ENCODE measurements at places on chromosomes 6 and 20.

DNA sequence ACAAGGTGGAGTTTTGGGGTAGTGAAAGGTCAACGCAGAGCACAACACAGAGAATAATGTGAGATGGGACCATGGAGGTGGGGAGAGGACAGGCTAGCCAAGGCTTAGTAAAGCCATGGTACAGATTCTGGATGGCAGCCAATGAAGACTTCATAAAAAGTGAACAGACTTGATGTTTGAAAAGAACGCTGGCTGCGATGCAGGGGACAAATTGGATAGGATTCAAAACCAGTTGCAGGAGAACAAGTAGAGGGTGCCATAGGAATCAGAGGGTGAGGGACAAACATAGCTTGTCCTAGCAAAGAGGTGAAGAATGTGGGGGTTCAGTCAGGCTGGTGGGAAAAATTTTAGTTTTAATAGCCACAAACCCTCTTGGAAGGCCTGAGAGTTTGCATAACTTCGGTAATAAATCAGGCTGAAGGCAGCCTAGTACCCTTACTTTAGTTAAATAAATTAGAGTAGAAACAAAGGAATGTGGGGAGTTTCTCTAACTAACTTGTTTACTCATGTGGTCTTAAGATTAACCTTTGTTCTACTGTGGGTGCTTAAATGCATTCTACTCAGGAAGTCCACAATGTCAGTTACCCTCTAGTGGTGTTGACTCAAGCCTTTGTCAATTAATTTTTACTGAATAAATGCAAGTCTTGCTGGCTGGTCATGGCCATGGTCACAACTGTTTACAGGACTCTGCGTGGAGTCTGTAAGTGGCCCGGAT, 216.4 kb downstream of the C6orf118 start:
- no peak for DNase-seq

DNA sequence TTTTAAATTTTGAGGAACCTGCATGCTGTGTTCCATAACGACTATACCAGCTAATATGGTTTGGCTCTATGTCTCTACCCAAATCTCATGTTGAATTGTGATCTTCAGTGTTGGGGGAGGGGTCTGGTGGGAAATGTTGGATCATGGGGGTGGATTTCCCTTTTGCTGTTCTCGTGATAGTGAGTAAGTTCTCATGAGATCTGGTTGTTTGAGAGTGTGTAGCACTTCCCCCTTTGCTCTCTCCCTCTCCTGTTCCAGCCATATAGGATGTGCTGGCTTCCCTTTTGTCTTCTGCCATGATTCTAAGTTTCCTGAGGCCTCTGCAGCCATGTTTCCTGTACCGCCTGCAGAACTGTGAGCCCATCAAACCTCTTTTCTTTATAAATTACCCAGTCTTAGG, 61.8 kb upstream of the NEDD9 start:
- DNase-seq, result no peak

GRCh38 chr6:81531869-81532561, 220.5 kb downstream of the TENT5A start:
- no peak for DNase-seq

GRCh38 chr6:90494067-90494780, 92.6 kb downstream of the MAP3K7 start:
- no peak for DNase-seq

DNA sequence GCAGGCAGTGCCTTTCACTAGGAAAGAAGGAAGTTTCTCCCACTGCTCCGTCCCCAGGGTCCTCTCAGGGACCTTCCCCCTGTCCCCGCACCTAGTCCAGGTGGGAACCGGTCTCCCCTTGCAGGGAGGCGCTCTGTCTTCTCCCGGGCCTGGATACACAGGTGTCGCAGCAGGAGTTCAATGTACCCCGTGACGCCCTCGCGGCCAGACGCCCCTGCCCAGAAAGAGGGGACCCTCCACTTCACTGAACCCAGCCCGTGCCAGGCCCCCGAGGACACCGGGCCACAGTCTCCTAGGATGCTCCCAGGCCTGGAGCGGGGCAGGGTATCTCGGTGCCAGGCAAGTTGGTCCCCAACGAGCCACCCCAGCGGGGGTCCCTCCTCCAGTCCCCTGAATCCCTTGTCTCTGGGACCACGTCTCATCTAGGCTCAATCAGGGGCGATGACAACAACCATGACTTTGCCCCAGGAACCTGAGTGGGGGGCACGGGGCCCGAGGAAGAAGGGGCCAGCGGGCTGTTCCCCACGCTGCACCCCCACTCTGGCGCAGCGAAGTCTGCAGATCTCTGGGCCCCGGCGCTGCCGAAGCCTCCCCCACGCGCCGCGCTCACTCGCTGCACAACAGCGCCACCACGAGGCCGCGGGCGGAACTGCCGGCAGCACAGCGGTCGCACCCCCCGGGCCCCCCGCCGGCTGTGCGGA, 103.0 kb downstream of the EDN3 start:
- peak; percentile 41 for DNase-seq

DNA sequence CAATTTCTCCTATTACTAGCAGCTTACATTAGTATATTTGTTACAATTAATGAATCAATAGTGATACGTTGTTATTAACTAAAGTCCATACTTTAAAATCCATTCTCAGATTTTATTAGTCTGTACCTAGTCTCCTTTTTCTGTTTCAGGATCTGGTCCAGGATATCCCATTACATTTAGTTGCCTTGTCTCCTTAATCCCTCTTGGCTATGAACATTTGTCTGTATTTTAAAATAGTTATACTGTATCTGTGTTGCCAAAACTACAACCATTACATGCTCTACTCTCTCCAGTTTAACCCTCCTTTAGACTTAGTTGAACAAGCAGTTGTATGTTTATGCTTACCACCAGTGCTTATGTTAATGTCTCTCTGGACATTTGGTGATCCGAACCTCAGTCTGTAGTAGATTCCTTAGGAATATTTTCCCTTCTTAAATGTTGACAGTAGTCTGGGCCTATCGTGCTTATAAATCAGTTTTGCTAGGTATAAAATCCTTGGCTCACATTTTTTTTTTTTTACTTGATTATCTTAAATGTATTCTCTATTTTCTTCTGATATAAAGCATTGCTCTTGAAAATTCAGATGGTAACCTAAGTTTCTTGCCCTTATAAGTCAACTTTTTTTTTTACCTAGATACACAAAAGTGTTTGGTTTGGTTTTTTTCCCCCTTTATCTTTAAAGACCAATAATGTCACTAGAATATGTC, 12.2 kb downstream of the ALDH5A1 start:
- DNase-seq, result no peak

DNA sequence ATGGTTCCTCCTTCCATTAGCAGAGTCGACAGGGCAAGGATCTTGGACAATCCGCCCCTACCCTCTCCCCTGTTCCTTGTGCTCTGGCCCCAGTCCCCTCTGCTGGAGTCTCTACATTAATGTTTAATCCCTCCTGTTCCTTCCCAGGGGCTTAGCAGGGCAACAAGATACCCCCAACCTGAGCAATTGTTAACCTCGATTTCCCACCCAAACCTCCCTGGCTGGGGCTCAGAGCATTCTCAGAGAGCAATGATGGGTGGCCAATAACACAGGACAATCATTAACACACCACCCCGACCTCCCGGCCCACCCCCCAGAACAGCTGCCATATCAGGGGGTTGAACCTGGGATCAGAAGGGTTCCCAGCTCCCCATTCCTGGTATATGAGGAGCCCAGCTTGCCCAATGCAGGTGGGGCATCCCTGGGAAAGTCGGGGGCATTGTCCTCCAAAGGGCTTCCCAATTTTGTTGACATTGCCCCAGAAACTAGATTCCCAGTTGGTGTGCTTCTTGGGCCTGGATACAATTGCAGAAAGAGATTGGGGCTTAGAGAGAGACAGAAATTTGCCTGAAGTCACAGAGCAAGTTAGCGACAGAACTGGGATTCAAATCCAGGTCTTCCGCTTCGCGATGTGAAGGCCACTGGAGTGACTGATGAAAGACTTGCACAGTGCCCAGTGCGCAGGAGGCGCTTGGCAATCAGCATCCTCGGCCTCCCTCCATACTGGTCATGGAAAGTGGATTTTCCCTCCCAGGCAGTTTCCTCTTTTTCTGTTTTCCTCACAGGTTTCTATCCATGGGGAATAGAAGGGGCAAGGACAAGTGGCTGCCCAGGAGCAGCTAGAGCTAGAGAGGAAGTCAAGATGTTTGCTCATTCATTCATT, 59.6 kb upstream of the TTPAL start:
- no peak for DNase-seq

- DNase-seq, result no peak
These were observed 7.9 kb upstream of the POU5F1 start for GRCh38 chr6:31178143-31179041.

GRCh38 chr20:458776-459175, 3.6 kb downstream of the TBC1D20 start:
- no peak for DNase-seq

GRCh38 chr6:20476501-20477043, 57.7 kb upstream of the CDKAL1 start:
- no peak for DNase-seq

DNA sequence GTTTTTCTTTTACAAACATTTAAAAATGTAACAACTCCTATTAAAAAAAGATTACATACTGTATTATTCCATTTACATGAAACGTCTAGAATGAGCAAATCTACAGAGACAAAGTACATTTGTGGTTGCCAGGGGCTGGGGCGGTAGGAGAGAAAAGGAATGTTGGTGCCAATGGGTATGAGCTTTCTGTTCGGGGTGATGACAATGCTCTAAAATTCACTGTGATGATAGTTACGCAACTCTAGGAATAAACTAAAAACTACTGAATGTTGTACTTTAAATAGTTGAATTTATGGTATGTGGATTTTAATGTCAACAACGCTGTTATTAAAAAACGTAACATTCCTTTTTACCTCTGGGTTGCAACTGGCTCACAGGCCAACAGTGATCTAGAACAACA, 211.1 kb downstream of the GMDS start:
- no peak for DNase-seq

- peak; percentile 61 for DNase-seq
These were observed 30.4 kb downstream of the ZC3H12D start for GRCh38 chr6:149454346-149454848.

- DNase-seq, result no peak
These were observed 87.8 kb downstream of the CDH26 start for GRCh38 chr20:60046011-60046413.

GRCh38 chr20:36173451-36173933, 19.0 kb downstream of the EPB41L1 start:
- no peak for DNase-seq

DNA sequence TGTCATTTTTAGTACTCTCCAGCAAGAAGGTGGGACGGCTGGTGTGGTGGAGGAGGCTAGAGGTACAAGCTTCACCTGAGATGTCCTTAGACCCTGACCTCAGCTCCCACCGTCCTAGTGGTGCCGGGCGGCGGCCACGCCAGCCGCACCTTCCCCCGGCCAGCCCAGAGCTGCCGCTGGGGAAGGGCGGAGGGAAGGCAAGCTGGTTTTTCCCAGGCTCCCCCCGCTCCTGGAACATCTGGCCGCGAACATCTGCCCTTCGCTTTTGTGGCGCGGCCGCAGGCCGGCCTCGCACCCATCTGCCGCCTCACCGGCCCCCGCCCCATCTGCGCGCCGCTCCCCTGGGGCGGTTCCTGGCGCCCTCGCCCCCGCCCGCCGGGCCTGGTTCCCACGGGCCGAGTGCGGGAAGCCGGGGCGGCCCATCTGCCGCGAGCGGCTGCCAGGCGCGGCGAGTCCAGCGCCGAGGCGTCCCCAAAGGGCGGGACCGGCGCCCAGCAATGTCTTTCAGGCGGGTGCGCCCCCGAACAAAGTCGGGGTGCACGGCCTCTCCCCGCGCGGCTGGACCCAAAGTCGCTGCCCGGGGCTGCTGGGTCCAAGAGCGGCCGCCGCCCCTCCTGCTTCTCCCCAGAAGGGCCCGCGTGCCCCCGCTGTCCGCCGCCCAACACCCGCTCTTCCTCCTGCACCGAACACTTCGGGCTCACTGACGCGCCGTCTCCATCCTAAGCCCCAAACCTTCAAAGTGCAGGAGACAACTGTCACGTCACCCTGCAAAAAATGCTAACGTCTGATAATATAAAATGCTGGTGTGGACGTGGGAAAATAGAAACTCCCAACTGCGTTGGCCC, 17.3 kb upstream of the ID1 start:
- DNase-seq, result no peak

DNA sequence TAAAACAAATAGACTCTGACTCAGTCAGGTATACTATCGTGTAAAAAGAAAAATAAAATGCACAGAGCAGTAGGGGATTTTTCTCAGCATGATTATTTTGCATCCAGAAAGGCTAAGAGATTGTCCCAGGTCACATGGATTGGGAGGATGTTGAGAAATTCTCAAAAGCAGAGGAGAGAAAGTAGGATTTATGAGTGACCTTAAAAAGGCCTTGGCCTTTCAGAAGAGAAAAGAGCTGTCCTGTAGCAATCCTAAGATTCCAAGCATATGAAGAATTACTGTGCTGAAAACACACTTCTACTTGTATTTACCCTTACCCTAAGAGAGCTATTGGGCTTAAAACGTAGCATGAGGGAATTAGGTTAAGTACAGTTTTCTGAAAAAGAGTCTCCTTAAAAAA, 149.7 kb upstream of the ENPP5 start:
- DNase-seq, result no peak

DNA sequence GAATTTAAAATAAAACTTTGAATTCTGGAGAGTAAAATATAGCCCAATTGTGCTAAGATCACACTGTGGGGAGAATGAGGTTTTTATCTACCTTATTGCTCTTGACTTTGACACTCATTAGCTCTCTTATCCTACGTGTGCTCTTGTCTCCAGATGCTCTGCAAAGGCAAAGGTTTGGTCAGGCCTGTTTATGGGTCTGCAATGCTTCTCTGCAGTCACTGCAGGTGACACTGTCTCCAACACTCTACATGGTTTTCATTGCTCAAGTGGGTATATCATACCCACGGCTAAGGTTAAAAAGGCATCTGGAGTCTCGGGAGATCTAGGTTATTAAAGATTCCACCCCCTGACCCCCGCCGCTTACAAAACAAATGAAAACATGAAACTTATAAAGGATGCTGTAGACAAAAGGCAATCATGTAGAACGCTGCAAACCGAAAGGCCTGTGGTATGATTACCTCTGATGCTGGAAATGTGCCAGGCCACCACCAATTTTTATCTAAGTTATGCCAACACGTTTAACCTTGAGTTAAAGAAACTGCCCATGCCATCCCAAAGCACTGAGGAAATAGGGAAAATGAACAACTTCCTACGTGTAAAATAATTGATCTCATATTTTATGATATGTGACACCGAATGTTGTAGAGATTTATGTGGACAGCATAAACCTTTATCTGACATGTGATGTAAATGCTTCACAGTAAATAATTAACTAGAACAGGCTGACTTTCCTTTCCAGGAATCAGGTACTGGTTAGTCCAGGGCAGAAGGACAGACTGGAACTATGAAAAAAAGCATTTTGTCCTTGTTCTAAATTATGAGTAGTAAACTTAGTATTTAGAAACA, 238.2 kb upstream of the NOX3 start:
- DNase-seq, result no peak

DNA sequence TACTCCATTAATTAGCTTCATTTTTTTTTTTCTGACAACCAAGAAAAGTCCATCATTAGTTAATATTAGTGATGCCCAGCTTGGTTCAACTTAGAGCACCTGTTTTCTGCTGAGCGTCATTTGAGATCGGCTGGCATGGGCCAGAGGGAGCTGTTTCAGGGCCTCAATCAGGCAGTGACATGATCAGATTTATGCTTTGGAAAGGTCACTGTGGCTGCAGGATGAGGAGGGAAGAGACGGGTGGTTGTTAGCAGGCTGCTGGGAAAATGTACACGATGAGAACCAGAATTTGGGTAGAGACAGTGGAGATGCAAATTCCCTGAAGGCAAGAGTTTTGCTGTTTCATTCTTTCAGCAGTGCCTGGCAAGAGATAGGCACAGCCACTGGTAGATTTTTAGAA, 4.4 kb upstream of the STX16 start:
- DNase-seq, result no peak

- peak; percentile 46 for DNase-seq
These were observed at the start of gene MC3R for GRCh38 chr20:56247954-56248782. Gene MC3R, plus strand, starts transcription at chr20:56248732. Its CDS starts 112 bp downstream, at chr20:56248844.

GRCh38 chr20:7716286-7716972, 223.8 kb downstream of the HAO1 start:
- DNase-seq, result no peak

Data from NCI-H460 (cell line).